ENCODE measurements at places on chromosomes 11 and 22.

GRCh38 chr11:111565114-111565720 is 24.7 kb downstream of the LAYN start:
- peak; percentile 74 for DNase-seq

DNA sequence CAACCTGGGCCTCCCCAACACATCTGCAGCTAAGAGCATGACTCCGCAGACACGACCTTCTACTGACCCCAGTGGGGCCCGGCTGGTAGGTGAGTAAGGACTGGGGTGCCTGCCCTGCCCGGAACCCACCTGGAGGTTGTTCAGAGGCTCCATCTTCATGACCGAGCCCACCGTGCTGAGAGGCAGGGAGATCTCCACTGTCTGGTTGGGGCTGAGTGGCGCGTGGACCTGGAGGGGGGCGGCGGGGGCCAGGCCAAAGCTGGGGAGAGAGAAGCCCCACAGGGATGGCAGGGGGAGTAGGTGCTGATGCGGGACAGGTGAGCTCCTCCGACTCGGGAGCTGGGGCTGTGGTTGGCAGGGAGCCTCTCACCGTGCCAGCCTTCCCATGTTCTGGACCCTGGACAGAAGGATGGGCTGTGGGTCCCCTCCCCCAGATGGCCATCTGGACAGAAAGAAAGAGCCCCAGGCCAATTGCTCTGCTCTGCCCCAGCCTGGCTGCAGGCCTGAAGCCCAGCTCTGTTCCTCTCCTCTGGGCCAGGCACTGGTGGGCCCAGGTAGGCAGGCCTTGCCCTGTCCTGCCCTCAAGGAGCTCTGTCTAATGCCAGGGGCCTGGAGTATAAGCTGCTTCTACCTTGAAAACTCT is 16.3 kb upstream of the RASL10A start:
- DNase-seq, result no peak

GRCh38 chr11:83970061-83970671 is 684.0 kb upstream of the CCDC90B start:
- DNase-seq, result no peak

DNA sequence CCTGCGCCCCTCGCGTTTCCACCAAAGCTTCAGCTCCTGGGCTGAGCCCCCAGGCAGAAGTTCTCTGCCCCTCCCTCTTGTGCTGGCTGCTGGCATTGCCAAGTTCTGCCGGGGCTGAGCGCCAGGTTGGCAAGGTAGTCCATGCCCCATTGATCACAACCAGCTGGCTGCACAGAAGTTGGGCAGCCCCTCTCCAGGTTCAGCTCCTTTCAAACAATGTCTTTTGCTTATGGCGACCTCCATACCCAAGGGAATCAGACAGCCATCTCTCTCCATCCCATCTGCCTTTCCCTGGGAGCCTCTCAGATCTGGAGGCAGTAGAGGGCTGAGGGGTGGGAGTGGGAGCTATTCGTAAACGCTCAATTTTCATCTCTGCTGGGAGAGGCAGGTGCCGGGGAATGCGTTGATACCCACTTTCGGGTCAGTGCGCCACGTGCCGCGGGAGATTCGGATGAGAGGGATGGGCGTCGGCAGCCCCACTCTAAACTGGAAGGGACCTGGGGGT is 1.5 kb downstream of the ADAMTS8 start:
- DNase-seq, result peak; percentile 59

DNA sequence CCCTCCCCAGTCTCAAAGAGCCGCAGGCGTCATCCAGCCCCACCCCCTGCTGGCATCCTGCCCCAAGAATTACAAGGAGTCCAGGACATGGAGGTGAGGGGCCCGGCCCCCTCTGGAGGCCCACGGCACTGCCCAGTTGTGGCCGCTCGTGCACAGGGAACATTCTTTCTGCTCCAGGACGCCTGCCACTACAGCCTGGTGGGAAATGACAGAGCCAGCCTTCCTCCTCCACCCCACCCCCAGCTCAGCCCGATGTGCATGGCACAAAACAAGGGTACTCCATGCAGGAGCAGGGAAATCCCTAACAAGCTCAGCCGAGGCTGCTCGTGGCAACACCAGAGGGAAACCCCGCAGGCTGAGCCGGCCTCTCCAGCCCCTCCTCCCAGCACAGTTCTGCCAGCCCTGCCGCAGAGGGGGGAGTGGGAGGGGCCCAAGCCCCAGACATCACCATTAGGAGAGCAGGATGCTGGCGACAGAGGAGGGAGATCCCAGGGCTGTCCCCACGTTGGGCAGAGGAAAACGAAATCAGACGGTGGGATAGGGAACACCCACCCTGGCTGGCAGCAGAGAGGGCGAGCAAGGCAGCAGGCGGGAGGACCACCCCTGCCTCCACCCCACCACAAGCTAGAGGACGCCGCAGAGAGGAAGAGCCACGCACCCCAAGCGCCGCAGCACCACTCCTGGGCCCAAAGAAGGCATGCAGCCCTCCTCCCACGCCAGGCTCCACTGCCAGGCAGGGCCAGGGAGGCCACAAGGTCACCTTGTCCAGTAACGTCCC is 10.0 kb downstream of the IGSF9B start:
- DNase-seq, result no peak

DNA sequence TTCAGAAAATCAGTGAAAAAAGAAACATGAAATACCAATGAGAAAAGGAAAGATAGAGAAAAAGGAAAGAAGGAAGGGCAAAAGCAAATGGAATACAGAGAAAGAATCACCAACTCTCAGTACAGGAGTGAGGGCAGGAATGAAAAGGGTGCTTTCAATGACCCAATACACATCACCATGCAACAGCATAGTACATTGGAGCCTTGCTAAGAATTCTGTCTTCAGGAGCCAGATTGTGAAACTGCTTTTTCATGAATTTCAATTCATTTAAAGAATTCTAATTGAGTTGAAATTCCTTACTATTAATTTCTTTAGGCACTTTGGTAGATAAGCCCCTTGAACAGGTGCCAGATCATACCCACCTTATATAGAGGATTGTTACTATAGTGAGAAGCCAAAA is 34.9 kb downstream of the BLID start:
- no peak for DNase-seq

- no peak for DNase-seq
Observed at GRCh38 chr11:61745781-61746441, 6.5 kb upstream of the MYRF start.
